CMK (cell line): ENCODE measurements at places on chromosomes 4 and X.
A peak's percentile ranks its signal among the peaks of the same experiment; 100 is the strongest.

- DNase-seq: peak; percentile 60
Observed at GRCh38 chr4:55127521-55127920, 2.1 kb upstream of the KDR start.

- no peak for DNase-seq
Observed at GRCh38 chr4:6339818-6340445, 70.3 kb downstream of the WFS1 start.

DNA sequence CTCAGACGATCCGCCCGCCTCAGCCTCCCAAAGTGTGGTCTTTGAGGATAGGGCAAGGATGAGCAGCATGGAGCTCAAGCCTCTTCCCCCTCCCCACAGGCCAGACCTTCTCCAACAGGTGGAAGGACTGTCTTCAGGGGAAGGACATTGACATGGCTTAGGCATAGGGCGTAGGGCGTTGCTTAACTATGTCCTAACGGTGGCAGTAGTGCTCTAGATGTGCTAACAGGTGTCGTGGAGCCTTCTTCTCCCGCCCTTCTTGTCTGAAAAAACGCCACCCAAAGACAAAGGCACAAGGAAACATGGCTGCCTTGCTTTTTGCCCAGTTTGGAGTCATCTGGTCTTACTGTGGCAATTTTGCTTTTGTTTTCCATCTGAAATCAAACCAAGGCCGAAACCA lies 219.8 kb downstream of the OR13H1 start:
- no peak for DNase-seq

DNA sequence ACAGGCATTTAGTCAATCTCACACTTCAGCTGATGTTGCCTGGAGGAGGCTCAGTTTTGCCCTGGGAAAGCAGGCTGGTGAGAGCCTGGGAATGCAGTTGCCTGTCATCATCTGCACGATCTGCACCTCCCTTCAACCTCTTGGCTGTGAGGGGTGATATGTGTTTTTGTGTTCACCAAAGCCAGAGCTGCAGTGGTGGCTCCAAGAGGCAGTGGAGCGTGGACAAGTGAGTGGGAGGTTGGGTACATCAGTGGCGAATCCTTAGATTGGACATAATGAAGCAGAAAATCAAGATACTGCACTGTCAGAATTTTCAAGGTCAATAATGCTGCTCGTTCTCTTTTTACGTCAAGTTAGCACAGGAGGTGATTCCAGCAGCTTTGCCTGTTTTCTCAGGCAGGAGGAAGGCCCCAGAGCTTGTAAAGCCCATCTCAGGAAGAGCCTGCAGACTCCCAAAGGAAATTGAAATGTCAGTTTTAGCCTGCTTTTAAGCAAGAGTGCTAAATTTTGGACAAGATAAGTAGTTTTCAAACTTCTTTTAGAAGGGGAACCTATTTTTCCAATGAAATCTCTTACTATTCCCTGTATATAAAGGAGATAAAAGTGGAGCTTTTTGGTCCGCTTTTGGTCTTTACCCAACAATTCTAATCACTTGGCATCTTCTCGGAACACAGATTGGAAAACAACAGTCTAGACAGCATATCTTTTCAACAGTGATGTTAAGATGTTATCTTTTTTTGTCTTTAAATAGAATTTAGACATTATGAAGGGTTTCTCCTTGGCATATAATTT lies 92.8 kb downstream of the FRAS1 start:
- no peak for DNase-seq

DNA sequence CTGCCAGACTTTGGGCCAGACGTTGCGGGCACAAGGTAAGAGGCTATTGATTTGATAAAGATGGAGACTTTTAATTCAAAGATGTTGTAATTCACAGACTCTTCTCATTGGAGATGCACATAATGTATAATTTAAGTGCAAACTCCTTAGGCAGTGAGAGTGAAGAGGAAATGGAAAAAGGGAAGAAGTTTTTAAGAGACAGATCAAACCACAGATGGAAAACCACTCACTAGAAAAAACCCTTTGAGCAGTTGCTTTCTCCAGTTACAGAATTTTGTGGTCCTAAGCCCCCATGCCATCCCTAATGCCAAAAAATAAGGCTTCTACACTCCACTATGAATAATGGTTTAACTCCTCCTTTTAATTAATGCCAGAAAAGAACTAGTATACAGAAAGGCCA lies 977.1 kb upstream of the PRKX start:
- DNase-seq: no peak

- DNase-seq: no peak
Observed at GRCh38 chrX:100721328-100721727, 10.6 kb downstream of the SYTL4 start.

DNA sequence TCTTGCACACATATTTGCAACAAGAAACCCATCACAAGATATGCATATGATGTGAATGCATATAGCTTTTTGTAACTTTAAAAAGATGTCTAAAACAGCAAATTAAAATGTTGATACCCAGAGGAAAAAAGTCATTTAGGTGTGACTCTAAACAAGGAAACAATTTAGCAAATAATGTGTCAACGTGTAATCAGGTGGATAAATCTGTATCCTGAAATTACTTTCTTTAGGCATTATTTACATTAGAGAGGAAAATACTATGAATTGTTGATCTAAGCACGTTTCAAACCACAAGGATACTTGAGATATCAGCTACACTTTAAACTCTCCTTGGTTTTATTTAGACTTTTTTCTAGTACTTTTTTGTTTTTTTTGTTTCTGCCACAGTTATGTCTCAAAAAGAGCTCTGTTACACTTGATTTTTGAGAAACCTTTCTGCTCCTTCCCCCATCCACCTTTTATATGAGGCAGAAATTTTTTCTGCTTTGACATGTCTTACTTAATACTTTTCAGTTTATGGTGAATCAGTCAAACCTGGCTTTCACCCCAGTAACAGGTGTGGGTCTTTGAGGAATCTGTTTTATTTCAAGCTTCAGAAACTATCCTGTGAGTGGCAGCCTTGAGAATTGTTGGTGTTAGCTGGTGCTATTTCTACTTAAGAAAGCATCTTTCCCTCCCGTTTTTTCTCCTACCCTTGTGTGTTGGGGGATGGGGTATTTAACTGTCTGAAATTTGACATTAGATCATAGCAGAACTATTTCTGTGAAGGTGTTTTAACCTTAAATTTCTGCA lies 1.9 kb downstream of the NPNT start:
- DNase-seq: no peak

DNA sequence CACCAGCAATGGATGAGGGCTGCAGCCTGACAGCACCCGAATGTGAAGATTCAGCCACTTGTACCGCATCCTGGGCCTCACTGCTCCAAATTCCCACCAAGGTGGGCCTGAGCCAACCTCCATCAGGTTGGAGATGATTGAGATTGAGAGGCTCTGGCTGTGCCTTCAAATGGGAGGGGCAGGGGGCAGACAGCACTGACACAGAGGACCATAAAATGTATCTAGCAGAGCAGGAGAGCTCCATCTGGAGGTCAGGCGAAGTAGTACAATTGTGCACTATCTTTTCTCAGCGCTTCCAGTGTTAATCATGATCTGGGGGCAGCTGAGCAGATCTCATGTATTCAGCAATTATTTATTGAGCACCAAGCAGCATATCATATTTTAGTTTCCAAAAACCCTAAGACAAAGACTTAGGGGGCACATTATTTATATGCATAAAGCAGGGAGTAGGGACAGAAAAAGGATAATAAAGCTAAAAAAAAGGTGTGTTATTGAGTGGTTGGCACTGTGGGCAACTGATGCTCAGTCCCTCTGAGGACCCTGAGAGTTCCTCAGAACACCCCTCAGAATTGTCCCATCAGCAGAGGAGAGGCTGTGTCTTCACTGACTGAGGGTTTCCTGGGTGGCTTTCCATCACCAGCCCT lies 31.6 kb upstream of the C1QTNF7 start:
- DNase-seq: peak; percentile 21

DNA sequence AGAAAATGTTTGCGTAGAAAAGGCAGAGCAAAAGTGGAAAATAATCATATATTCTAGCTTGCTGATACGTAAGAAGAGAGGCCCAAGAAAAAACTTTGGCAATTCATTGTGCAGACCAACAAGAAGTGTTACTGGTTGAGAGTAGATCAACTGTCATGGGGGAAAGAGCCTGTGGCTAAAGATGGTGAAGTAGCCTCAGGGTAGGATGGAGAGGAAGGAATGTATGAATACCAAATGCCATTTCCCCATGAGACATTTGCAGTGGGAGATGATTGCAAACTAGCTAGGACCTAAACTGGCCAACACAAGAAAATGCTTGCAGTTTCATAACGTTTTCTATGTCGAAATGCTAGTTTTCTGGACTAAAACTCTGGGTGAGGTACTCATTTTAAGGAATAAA lies 47.7 kb upstream of the ADGRL3 start:
- no peak for DNase-seq

DNA sequence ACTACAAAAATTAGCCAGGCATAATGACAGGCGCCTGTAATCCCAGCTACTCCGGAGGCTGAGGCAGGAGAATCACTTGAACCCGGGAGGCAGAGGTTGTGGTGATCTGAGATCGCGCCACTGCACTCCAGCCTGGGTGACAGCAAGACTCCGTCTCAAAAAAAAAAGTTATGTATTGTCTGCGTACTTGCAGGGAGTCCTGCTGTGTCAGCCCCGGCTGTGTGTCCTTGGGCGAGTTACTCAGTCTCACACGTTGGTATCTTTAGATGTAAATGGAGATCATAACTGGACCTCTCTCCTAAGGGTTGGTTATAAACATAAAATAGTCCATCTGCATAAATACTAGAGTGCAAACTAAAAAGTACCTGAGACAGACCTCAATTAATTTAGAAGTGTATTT lies 22.7 kb upstream of the TBC1D14 start:
- no peak for DNase-seq

GRCh38 chr4:12635629-12636028 lies 848.5 kb downstream of the RAB28 start:
- no peak for DNase-seq

- peak; percentile 33 for DNase-seq
Observed at GRCh38 chr4:8917868-8918783, 46.5 kb upstream of the HMX1 start.

DNA sequence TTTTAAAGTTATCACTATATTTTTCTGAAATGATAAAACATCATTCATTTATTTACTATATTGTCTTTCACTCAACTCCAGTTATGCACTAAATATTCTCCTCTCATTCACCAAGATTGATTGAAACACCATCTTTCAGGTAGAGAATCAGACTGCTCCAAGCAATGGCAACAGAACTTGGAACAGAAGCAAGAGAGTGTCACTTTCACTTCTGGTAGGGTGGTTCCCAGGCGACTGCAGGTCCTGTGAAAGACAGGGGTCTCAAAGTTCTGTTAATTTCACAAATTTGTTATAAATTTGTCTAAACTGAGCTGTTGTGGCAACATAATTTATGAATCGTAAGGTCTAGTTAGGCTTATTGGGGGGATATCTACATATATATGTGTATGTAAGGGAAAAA lies 47.8 kb downstream of the RHOH start:
- DNase-seq: no peak

DNA sequence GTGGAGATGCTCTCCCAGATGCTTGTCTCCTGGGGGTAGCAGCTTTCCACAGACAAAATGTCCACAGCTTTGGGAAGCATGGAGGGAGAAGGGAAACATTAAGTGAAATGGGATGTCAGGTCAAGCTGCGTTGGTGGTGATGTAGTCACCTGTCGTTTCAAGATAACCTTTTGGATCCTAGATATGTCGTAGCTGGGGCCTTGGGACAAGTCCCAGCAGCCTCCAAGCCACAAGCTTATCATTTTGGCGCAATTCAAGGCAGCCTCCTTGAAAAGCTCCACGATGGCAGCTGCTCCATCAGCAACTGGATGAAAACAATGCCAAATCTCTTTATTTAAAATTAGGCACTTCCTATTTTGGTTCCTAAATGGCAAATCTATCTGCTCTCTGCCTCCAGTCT lies 52.0 kb downstream of the RTL9 start:
- no peak for DNase-seq

DNA sequence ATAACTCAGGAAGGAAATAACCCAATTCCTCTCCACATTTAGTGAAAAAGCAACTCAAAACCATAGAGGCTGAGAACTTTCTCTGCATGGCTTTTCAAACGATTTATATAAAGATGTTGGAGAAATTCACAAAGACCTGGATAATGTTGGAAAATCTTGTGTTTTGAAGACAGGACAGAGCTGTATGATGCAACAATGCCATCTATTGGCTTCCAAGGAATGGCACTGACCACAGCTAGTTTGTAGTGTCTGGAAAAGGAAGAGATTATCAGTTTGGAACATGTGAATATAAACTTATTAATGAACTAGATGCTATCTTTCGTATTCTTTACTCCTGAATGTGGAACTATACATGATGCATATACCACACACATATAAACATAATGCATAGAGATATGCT lies 503.6 kb downstream of the IL1RAPL1 start:
- DNase-seq: no peak

- no peak for DNase-seq
Observed at GRCh38 chrX:154720067-154720466, 30.8 kb downstream of the GAB3 start.

- no peak for DNase-seq
Observed at GRCh38 chr4:147336252-147336651, 144.6 kb upstream of the EDNRA start.

DNA sequence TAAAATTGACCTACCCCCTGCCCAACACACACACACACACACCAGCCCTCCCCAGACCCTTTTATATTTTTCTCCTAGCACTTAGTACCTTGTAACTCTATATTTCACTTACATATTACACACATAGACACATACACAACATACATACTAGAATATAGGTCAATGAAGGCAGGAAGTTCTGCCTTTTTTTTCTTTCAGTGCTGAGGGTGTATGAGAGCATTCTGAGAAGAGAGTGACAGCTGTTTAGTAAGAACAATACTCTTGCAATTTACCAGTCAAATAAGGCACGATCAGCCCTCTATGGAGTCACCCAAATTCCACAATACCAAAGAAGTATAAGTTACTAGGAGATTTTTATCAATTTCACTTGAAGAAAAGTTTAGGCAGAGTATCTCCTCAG lies 33.5 kb downstream of the ACE2 start:
- no peak for DNase-seq

DNA sequence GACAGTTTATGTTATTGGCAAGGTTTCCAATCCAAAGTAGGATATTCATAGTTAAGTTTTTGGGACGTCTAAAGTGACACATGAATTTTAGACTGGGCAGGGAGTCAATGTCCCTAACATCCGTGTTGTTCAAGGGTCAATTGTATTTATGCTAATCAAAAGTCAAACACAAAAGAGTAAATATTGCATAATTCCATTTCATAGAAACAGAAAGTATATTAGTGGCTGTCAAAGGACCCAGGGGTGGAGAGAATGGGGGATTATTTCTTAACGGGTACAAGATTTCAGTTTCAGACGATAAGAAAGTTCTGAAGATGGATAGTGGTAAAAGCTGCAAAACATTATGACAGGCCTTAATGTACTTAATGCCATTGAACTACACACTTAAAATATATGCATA lies 971.8 kb upstream of the AGA start:
- no peak for DNase-seq

GRCh38 chr4:37685161-37685822 lies 884 bp downstream of the RELL1 start:
- no peak for DNase-seq
